HFFc6 (cell line): ENCODE measurements at places on chromosomes 4 and X. TPM values are rescaled to one million over a fixed set of nuclear protein-coding genes. Genes with fewer than 3 reads are reported as not detected.
A peak's percentile ranks its signal among the peaks of the same experiment; 100 is the strongest.

DNA sequence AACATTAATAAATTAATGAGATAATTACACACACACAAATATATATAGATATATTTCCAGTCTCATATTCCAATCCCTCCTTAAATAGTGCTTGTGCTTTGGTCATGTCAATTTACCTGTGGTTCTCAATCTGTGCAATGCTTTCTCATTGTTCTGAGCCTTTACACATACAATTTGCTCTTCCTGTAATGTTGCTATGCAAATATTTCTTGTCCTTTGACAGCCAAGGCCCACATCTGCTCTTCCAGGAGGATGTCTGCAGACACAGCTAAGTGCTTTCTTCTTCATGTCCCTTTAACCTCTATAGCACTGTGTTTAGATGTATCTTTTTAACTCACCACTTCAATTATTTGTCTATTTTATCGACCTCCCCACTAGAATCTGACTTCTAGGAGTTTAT, 67.3 kb upstream of the RAPGEF2 start:
- peaks cover 19% of the 10 kb centered on the region for H3K27me3 ChIP-seq
- no peaks in the 10 kb centered on the region for H3K36me3 ChIP-seq
- H3K27ac ChIP-seq: no peak overlapping the region
- DNase-seq: no peak
- no peak overlapping the region for H3K4me3 ChIP-seq
- no peaks in the 10 kb centered on the region for H3K4me1 ChIP-seq

DNA sequence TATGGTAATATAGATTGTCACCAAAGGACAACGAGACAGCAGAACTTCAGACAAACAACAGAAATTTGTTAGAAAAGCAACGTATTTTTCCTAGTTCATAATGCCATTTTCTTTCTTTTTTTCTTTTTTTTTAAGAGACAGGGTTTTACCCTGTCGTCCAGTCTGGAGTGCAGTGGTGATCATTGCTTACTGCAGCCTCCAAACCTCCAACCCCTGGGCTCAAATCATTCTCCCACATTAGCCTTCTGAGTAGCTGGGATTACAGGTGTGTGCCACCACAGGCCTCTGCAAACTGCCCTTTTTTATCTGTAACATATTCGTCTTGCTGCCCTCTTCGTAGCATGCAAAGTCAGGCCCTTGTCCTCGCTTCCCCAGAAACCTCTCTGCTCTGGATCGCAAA, 116.5 kb upstream of the PDLIM3 start:
- H3K27me3 ChIP-seq: peaks cover 4% of the 10 kb centered on the region
- H3K4me1 ChIP-seq: peaks cover 7% of the 10 kb centered on the region; the same call in 1 of the 2 replicates
- DNase-seq: no peak
- H3K36me3 ChIP-seq: no peaks in the 10 kb centered on the region
- no peak overlapping the region for H3K27ac ChIP-seq

DNA sequence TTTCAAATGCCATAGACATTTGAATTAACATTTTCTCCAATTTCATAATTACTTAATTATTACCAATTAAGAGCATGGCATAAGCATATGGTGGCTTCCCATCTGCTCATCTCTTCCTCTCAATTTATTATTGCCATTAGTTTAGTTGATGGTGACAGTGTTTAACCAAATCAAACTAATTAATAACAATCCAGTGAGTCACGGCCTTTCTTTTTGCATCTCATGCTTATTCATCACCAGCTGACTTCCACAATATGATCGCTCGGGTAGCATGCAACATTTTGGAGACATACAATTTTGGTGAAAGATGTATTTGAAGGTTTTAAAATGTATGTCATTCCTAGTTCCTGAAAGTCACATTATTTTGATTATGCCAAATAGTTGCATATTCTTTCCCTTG, 172.8 kb upstream of the TACR3 start:
- DNase-seq: peak; percentile 20
- H3K27ac ChIP-seq: no peak overlapping the region
- no peaks in the 10 kb centered on the region for H3K27me3 ChIP-seq
- no peaks in the 10 kb centered on the region for H3K36me3 ChIP-seq

- peaks cover 5% of the 10 kb centered on the region; the same call in 1 of the 2 replicates for H3K36me3 ChIP-seq
- peaks cover 49% of the 10 kb centered on the region for H3K4me1 ChIP-seq
- H3K27me3 ChIP-seq: peaks cover 4% of the 10 kb centered on the region
- H3K27ac ChIP-seq: peak overlapping the region; percentile 71
- no peak for DNase-seq
These were observed 660 bp downstream of the WWC2 start for GRCh38 chr4:183099537-183100297.

- peaks cover 49% of the 10 kb centered on the region for H3K4me1 ChIP-seq
- peak; percentile 30 for DNase-seq
- peak overlapping the region; percentile 70 for H3K27ac ChIP-seq
- H3K4me3 ChIP-seq: peak overlapping the region; percentile 4; the same call in 1 of the 2 replicates
- H3K36me3 ChIP-seq: peaks cover 27% of the 10 kb centered on the region
- H3K27me3 ChIP-seq: peaks cover 8% of the 10 kb centered on the region
These were observed 63.2 kb downstream of the CLDN22 start for GRCh38 chr4:183256756-183257385.

GRCh38 chrX:27600686-27601085, 10.5 kb downstream of the DCAF8L2 start:
- DNase-seq: no peak
- H3K27me3 ChIP-seq: no peaks in the 10 kb centered on the region
- H3K27ac ChIP-seq: no peak overlapping the region
- H3K4me3 ChIP-seq: no peak overlapping the region
- no peaks in the 10 kb centered on the region for H3K4me1 ChIP-seq

DNA sequence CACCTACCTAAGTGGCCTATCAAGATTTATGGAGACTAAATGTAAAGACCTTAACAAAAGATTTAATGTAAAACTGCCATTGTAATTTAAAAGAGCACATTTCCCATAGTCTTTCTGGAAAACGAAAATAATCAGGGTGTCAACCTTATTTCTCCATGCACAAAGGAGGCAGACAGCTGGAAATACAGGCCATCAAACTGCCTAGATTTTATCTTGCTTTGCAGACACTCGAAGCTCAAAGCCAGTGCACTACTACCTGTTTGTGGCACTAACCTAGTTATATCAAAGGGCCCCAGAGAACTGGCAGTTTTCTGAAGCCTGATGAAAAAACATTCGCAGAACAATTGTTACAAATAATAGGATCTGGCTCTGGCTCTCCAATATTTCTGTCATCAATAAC, 863.9 kb downstream of the STPG2 start:
- H3K4me1 ChIP-seq: no peaks in the 10 kb centered on the region
- no peak overlapping the region for H3K27ac ChIP-seq
- no peak for DNase-seq
- no peaks in the 10 kb centered on the region for H3K27me3 ChIP-seq
- no peak overlapping the region for H3K4me3 ChIP-seq
- no peaks in the 10 kb centered on the region; the same call in 1 of the 2 replicates for H3K36me3 ChIP-seq

DNA sequence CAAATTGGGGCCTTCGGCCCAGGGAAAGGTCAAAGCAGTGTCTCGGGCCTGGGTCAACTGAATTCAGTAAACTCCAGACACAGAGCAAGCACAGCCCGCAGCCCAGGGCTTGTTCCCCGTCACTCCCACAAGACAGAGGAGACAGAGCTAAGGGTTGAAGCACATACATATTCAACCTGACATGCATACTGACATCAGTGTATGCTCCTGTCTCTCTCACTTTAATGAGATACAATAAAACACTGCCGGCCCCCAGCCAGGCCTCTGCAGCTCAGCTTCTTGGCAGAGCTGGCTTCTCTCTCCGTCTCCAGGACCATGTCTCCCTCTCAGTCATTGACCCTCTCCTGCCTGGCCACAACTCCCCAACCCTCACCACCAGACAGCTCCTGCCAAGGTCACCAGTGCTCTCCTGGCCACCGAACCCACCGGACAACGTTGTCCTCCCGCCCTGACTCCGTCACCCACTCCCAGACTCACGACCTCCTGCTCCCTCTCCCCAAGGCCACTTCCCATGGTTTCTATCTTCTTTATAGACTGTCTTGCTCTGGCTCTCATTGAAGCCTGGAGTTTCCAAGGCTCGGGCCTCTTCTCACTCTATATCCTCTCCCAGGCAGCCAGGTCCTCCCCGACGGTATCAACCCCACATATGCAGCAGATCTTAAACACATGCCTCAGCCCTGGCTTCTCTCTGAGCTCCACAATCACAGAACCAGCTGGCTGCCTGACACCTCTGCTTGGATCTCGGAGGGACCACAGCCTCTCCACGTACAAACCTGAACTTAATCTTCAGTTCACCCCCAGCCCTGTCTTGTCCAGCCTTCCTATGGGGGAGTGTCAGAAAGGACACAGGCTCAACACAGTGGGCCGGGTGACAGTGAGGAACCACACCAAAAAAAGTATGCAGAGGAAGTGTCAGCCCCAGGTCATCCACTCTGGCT, 67.7 kb upstream of the C4orf50 start:
- no peak overlapping the region for H3K4me3 ChIP-seq
- peaks cover 3% of the 10 kb centered on the region for H3K27me3 ChIP-seq
- no peaks in the 10 kb centered on the region for H3K4me1 ChIP-seq
- peaks cover 5% of the 10 kb centered on the region; the same call in 1 of the 2 replicates for H3K36me3 ChIP-seq
- H3K27ac ChIP-seq: no peak overlapping the region

DNA sequence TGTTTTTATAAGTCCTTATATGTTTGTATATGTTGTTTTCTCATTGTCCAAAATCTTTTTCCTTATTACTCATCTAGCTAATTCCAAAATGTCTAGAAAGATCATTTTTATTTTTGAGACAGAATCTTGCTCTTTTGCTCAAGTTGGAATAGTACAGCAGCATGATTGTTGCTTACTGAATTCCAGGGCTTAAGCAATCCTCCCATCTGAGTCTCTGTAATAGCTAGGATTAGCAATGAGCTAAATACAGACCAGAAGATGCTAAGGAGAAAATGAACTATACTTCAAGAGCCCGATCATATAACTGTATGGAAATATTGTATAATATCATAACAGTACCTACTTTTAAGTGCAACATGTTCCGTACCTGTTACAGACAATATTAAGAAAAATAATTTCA, 1027.0 kb downstream of the STIM2 start:
- H3K27ac ChIP-seq: no peak overlapping the region
- no peak overlapping the region for H3K4me3 ChIP-seq
- H3K36me3 ChIP-seq: no peaks in the 10 kb centered on the region; the same call in 1 of the 2 replicates
- DNase-seq: no peak

DNA sequence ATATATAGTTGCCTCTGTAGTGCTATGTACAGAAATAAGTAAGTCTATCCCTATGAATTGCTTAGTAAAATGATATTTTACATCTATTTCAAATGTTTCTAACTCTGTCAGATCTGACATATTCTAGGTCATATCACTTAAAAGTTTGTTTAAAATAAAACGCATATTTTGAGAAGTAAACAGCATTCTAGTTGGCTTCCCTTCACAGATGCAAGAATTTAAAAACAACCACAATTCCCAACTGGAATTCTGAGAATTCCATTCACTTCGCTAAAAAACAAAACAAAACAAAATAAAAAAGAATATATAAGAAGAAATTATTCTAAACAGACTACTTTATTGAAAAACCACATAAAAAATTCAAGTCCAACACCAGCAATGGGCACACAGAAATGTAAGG, 126.0 kb downstream of the PPP3CA start:
- H3K27ac ChIP-seq: no peak overlapping the region
- H3K4me3 ChIP-seq: no peak overlapping the region
- H3K4me1 ChIP-seq: peaks cover 70% of the 10 kb centered on the region
- no peaks in the 10 kb centered on the region for H3K36me3 ChIP-seq
- DNase-seq: no peak
- no peaks in the 10 kb centered on the region for H3K27me3 ChIP-seq

DNA sequence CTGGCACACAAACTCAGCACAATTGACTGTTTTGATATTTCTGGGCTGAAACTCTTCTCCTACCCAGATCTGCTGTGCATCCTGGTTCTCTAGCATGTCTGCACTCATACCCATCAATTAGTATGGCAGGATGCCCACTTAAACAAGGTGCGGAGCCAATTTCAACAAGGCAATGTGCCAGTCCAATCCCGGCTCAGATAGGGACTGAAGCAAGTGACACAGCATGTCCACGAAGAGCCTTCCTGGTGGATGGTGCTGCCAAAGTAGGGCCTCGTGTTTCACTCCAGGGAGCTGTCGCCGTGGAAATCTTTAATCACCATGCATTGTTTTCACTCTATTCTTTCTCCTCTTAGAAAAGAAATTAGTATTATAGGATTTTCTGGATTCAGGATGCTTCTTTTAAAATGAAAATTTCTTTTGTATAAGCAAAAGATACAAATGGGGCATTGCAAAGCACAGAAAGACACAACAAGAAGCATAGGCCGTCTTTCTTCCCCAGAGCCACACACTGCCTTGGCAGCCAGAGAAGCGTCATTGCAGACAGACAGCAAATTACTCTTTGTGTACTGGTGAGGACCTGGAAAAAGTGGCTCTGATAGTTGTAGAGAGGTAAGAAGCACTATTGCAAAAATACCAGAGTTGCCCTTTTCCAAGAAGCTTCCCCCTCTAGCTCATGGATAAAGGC, 40.6 kb upstream of the LSM6 start:
- H3K36me3 ChIP-seq: no peaks in the 10 kb centered on the region
- peaks cover 11% of the 10 kb centered on the region for H3K27me3 ChIP-seq
- no peak for DNase-seq
- H3K4me1 ChIP-seq: peaks cover 6% of the 10 kb centered on the region; the same call in 1 of the 2 replicates
- no peak overlapping the region for H3K27ac ChIP-seq

NIPAL1 gene
- total RNA-seq: 0.28 to 0.84 TPM (median 0.82 TPM) in 3 replicates

DNA sequence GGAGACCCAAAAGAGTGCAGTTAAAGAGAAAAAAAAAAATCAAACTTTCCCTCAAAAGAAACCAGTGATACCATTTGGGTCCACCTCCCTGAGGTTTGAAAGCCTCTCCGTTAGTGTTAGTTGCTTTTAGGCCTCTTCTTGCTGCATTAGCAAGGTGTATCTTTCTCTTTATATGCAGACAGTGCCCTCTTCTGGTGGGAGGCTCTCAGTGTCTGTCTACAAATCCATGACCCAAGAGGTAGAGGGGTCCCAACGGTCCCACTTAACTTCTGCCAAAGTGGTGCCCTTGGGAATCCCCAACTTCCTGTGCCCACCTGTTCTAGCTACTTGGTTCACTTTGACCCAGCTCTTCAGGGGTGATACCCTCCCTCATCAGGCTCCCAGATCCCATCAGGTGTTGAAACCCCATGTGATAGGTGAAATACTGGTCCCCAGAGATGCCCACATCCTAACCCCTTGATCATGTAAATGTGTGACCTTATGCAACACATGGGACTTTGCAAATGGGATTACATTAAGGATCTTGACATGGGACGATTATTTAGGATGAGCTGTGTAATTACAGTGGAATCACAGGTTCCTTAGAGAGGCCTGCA, 63.7 kb upstream of the CD99 start:
- peaks cover 80% of the 10 kb centered on the region for H3K36me3 ChIP-seq
- no peak overlapping the region for H3K27ac ChIP-seq
- H3K4me3 ChIP-seq: no peak overlapping the region

DNA sequence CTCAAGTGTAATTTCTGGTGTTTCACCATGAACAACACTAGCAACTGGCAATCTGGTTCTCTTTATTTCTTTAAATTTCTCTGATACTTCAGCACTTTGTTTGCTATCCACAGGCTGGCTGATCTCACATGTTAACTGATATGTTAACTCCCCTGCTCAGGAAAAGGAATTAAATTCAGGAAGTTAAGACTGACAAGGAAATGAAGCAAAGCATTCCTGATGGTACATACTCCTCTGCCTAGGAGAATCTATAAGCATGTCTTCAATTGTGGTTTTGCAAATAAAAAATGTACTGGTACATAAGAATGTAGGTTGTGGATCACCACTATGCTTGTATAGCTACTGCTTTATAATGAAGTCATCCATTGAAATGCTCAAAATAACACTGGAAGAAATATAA, 1119.2 kb upstream of the INTU start:
- no peak for DNase-seq
- no peaks in the 10 kb centered on the region for H3K36me3 ChIP-seq
- no peak overlapping the region for H3K27ac ChIP-seq
- H3K4me1 ChIP-seq: no peaks in the 10 kb centered on the region

STOX2 gene
- total RNA-seq: 0.17 TPM in 1 of 3 replicates, not detected in the others

NLGN3 gene
- 0.26 and 0.39 TPM in 2 replicates for total RNA-seq
